ENCODE measurements at places on chromosomes 1 and 21.

DNA sequence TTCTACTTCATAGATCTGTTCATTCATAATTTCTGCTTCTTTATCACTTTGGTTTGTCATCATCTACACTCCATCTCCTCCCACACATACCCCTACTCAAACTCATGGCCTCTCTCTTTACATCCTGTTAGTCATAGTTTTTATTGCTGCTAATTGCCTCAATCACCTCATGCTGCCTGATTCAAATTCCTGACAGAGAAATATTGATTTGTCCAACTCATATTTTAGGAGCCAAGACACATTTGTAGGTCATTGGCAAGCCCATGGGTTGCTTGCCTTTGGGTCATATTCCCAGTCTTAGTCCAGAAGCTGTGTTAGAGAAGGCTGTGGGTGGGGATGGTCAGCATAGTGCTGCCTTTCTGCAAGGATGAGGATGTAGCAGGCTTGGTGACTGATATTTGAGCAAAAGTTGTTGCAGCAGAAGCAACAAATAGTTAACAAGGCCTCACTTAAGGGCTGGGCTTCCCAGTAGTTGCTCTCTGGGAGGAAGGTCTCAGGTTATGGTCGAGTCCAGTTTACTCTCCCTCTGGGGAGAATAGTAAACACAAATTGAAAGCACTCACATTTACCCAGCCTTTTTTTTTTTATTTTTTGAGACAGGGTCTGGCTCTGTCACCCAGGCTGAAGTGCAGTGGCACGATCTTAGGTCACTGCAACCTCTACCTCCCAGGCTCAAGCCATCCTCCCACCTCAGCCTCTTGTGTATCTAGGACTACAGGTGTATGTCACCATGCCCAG is 22.4 kb upstream of the EPS15 start:
- no peak for DNase-seq

DNA sequence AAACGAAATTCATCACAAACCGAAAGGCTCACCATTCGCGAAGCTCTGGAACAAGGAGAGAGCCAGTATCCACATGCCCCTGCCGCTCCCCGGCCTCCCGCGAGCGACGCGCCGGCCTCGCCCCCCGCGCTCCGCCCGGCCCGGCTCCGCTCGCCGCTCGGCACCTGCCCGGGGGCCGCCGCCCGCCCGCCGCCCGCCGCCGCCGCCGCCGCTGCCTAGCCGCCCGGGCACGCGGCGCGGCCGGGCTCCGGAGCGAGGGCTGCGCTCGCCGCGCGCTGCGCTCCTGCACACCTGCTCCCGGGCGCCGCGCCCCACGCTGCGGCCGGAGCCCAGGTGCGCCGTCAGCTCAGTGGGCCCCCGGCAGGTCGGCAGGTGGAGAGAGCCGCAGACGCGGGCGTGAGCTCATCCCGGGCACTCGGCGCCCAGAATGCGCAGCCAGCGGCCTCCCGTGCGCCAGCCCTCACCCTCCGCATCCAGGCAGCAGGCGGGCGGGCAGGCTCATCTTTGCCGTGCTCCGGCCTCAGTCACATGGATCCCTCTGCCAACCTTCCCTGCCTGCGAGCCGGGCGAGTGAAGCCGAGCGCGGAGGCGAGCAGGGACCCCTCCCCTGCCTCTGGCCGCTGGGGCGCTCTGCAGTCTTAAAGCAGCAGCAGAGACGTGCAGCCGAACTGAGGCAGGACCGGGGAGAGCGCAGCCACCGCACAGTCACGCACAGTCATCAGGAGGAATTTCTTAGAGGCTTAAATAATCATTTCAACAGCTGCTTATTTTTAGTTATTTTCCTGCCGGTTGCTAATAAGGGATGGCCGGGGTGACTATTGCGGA is at the start of gene DSCAM:
TSS of gene DSCAM (minus strand) at position 572 of the 825 bp plus-strand sequence. CDS start at position 75, 497 bp downstream.
- DNase-seq, result peak; percentile 86

GRCh38 chr1:172335377-172335776 is 85.1 kb upstream of the C1orf105 start:
- DNase-seq, result no peak

- DNase-seq, result no peak
These were observed 55.1 kb downstream of the COL18A1 start for GRCh38 chr21:45460011-45460565.

- DNase-seq, result no peak
These were observed 844 bp downstream of the ADAMTS5 start for GRCh38 chr21:26965907-26966581.

DNA sequence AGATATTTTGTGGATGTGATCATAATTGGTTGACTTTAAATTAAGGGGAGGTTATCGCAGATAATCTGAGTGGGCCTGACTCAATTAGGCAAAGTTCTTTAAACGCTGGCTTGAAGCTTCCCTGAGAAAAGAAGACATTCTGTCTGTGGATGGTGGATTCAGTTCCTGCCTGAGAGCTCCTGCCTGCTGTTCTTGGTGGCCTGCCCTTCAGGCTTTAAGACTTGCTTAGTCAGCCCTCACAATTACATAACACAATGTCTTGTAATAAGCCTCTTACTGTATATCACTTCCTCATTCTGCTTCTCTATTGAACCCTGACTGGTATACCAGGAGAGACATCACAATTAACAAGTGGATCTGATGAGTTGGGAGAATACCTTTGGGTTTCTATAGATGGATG is 50.2 kb downstream of the KCNJ6 start:
- DNase-seq, result no peak

GRCh38 chr1:159274631-159275030 is 27.5 kb upstream of the FCER1A start:
- DNase-seq, result no peak

- DNase-seq, result no peak
These were observed 1174.9 kb upstream of the ADGRL4 start for GRCh38 chr1:80181418-80181817.

GRCh38 chr1:94783342-94784189 is 36.6 kb upstream of the SLC44A3 start:
- DNase-seq, result no peak

DNA sequence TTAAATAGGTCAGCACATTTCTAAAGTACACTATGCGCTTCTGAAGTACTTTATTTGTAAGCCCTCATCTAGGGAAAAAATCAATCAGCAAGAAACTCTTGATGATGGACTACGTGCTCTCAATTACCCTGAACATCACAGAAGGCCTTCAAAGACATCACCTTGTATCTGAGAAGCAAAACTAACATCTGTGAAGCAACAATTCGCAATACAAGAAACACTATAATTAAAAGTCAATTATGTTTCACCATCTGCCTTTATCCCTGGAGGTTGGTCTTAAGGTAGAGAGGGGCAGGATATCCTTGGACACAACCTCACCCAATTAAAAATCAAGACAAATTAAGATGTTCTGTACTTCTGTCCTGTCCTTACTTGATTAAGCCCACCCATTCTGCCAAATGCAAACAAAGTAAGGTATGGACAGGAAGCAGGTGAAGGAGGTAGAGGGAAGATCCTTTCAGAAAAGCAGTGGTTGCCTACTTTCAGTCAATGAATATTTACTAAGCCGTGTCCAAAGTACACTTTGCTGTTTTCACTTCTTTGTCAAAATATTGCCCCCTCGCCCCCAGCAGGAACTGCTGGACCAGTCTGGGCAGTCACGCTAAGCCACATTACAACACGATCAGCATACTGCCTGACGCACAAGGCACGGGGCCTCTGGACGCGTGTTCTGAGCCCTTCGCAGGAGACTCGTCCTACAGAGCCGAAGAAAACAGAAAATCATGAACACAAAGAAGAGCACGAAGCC is 887 bp downstream of the SLC19A2 start:
- DNase-seq, result peak; percentile 68

DNA sequence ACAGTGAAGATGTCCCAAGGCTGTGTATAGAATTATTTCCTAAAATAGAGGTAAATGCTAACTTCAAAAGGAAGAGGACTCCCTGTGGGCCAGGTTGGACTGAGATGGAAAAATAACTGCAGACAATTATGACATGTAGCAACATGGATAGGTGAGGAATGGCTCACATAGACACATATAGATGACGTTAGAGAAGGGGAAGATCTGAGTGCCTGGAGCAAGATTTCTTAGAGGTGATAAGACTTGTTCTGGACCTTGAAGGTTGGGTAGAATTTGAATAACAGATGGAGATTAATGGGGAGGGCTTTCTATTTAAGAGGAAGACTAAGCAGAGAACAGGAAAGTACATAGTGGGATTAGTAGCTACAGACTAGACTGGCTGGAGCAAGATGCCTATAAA is 76.9 kb downstream of the C1orf21 start:
- no peak for DNase-seq

- no peak for DNase-seq
These were observed 188.4 kb downstream of the BACH1 start for GRCh38 chr21:29487154-29487553.

DNA sequence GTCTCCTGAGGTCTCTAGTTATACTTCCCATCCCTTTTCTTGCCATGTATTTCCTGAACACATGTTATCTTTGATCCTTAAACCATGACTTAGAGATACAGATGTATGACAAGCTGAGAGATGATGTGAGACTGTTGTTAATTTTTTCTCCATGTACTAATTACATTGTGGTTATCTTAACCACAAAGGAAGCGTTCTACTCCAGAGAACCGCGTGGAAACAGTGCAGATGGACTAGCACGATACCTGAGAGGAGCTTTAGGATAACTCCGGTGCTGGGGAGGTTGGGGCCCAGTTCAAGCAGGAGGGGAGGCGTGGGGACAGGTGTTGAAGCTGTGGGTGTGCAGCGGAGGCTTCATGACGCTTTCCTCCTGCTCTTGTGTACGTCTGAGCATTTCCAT is 17.5 kb downstream of the PDE9A start:
- peak; percentile 41 for DNase-seq

DNA sequence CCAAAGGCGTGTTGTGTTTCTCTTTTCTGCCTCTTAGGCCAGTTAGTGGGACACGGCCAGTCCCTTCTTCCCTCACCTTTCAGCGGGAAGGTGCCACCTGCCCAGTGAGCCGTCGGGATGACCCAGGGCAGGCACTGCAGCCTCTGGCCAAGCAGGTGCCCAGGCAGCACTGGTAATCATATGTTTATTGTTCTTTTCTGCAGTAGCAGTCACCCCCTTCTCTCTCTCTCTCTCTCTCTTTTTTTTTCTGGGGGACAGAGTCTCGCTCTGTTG is 38.2 kb downstream of the CRYAA start:
- no peak for DNase-seq

- no peak for DNase-seq
These were observed 22.8 kb downstream of the SLAMF7 start for GRCh38 chr1:160761886-160762285.

DNA sequence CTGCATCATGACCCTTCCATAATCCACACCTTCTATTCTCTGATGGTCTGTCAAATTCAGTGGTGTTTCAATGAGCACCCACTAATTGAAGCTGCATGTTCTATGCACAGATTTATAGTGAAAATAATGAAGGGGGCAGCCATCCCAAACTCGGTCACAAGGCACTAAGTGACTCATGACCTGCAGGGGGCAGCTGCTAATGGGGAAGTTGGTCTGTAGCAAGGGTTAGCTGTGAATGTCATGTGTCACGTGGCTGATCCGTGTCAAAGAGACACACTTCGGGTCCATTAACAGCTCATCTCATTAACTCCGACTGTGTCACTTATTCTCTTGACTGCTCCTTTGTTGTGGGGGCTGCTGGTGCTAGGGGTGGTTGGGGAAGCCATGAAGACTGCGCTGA is 306.6 kb downstream of the PCP4 start:
- no peak for DNase-seq

DNA sequence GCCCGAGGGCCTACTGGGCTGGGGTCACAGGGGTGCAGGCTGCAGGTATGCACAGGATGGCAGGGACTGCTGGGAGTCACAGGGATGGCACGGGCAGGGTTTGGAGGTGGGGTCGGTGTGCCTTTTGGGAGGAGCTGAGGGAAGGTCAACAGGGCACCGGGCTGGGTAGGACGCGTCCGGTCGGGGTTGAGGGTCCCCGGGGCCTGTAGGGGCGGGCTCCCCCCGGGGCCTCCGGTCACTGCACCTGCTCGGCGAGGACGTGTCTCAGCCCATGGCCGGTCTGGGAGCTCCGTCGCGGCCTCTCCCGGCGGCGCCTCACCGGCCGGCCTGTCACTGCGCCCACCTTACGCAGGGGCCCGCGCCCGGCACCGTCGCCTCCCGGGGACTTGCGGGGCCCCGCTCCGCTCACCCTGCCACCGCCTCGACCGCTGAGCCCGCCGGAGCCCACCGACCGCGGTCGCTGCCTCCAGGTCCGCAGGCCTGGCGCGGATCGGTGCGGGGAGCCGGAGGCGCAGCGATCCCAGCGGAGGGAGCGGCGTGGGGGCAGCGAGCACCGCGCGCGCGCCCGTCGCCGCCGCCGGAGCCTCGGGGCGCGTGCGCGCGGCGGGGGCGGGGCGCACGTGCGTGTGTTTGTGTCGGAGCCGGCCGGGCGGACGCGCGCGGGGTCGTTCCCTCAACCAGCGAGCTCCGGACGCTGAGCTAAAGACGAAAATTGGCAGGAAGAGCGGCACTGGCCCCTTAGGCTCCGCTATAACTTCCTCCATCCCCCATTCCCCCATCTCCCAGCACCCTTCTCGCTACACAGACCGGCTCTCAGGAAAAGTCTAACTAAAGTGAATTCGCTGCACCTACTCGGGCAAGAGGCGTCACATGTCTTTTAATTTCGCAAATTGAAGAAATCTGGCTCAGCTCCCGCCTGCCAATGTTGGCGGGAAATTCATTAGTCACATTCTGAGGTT is at the start of gene AMIGO1:
TSS of gene AMIGO1 (minus strand) at position 552 of the 959 bp plus-strand sequence. CDS start 815 bp downstream, outside the sequence.
- peak; percentile 78 for DNase-seq

DNA sequence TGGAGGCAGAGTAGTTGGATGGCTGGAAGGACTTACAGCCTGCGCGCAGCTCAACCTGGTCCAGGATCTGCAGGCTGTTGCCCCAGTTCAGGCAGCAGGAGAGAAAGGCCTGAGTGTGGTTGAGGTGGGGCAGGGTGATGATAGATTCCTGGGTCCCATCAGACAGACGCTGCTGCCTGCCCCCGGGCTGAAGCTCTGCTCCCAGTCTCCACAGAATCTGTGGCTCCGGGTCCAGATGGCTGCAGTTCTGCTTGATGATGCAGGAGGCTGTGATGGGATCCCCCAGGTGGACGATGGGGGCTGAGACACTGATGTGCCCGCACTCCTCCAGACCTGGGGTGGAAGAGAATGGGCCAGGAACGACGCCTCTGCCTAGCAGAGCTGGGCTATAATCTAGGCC is 7.4 kb downstream of the CSF3R start:
- DNase-seq, result no peak

DNA sequence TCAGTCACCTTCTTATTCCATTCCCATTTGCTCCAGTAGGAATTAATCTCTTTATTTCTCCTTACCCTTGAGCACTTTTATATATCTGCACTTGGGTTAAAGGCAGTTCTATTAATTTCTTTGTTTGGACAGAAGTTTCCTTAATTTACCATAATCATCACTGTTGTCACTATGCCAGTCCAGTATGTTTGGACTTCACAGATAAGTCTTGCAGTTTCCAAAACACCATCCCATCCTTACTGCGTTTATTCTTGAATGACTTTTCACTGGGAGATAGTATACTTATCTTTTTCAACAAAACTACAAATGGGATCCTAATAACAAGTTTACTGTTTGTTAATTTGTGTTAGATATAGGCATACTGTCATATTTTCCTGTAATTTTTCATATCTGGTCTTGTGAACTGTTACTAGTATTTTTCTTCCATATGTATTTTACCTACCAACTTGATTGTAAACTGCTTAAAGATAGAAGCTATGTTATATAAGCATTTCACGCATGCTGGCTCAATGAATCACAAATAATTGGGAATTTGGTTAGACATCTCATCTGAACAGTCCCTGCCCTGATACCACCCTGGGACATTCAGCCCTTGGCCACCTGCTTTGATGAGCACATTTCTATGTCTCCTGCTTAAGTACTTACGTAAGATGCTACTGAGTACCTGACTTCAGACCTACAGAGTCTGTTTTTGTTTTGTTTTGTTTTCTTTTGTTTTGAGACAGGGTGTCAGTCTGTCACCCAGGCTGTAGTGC is 78.2 kb downstream of the OLFML2B start:
- DNase-seq, result no peak

Measured in NCI-H1417 (cell line).